IMR-90 (cell line): ENCODE measurements at places on chromosomes 3 and 15. TPM values are rescaled to one million over a fixed set of nuclear protein-coding genes. Genes with fewer than 3 reads are reported as not detected.

GHSR gene
- not detected in 2 replicates for total RNA-seq

KPNA1 gene
- total RNA-seq, result 53.3 and 112 TPM in 2 replicates

DNA sequence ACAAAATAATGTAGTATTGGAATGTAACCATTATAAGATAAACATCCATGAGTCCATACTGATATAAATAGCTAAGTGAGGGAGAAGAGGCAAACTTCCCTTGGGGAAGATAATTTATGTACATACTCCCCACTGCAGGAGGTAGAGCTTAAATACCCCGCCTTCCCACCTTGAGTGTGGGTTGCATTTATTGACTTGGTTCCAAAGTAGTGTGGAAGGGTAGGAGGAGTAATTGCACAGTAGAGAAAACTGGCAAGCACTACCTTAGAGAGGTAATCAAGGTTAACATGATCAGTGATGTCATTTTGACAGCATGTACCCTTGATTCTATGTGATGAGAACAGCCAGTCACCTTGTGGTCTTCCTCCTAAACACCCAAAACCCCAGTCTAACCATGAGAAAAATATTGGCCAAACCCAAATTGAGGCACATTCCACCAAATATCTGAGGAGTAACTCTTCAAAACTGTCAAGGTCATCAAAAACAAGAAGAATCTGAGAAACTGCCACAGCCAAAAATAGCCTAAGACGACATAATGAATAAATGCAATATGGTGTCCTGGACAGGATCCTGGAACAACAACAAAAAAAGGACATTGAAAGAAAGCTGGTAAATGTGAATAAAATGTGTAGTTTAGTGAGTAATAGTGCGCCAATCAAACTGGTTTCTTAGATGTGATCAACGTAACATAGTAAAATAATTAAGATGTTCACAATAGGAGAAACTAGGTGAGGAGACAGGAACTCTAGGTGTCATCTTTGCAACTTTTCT lies 774 bp upstream of the CNOT10 start:
- no peak for DNase-seq

DNA sequence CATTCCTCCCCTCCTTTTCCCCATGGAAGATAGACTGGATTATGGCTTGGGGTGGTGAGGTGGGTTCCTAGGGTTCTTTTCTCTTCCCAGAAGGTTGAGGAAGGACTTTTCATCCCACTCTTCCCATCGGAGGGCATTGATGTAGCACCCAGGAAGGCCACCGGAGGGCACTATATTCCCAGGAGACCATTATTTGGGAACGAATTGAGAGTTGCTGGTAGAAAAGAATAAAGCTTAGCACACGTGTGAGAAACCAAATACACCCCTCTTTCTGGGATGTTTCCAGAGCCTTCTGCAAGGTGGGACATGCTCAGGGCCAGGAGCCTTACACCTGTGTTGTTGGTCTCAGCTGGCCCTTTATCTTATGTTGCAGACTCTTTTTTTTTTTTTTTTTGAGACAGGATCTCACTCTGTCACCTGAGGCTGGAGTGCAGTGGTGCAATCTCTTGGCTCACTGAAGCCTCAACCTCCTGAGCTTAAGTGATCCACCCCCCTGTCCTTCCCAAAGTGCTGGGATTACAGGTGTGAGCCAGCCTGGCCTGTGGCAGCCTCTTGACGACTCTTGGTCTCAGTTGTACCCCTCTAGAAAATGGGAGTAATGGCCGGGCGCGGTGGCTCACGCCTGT lies 6.3 kb upstream of the CDC25A start:
- peak; percentile 51 for DNase-seq

MYH15 gene
- total RNA-seq, result 0.28 and 0.36 TPM in 2 replicates

GRCh38 chr15:57337868-57338411 lies 38.4 kb upstream of the CGNL1 start:
- peak; percentile 47 for DNase-seq

IMPG2 gene
- total RNA-seq, result 0.18 and 0.28 TPM in 2 replicates

P2RY12 gene
- total RNA-seq, result not detected in 2 replicates
